ENCODE measurements at places on chromosomes 2 and 18.
A peak's percentile ranks its signal among the peaks of the same experiment; 100 is the strongest.

GRCh38 chr2:209331291-209331844 lies 92.5 kb upstream of the MAP2 start:
- peak; percentile 54 for DNase-seq

DNA sequence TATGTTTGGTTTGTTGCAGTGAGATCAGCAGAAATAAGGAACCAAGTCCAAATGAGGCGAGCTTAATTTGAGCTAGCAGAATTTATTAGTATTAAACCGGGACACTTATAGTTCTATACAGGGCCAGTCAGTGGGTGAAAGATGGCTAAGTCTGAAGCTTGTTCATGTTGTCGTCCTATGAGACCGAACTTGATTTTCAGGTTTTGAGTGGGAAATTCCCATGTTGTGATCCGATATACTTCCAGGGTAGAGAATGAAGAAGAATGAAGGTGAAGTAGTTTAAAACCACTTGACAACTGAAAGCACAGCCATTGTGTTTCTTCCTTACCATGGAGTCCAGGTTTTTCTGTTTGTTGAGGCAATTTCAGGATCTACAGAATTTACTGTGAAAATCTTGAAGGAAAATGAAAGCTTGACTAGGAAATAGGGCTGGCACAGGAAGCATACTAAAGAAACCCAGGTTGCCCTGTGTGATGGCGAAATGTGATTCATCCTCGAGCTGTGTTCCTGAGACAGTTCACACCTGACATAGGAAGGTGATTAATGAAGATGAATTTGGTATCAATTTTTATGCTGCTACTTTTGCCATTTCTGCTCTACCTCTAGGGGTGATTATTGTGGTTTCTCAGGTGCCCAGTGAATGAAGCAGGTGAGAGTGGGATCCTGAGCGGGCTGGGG lies 37.6 kb upstream of the MGAT5 start:
- DNase-seq: no peak

GRCh38 chr2:12321886-12322285 lies 394.9 kb upstream of the TRIB2 start:
- DNase-seq: peak; percentile 33

DNA sequence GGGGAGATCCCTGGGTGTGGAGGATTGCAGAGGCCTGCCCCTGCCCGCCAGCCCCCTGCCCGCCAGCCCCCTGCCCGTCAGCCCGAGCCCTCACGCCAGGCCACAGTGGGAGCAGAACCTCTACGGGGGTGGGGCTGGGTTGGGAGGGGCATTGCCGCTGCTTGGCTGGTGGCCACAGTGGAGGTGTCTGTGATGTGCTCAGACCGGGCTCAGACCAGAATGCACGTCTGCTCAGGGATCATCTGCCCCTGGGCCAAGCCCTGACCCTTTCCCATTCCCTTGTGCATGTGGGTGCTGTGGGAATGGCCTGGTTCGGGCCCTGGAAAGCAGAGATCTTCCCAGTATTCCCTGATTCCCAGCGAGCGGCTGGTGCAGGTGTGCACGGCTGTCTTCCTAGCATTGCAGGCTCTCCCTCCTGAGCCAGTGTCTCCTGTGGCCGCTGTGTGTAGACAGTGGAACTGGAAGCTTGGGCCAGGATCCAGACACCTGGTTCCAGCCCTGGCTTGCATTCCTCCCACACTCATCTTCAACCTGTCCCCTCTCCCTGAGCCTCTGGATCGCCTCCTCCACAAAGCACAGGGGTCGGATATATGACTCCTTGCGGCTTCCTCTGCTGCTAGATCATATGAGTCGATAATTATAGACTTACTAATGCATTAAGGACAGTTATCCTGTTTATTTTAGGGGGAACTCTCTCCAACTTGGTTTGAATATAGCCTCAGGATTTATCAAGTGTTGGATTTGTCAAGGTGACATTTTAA lies 161.6 kb downstream of the LDLRAD4 start:
- DNase-seq: no peak

- peak; percentile 63 for DNase-seq
Measured at GRCh38 chr2:12716032-12716281, 779 bp upstream of the TRIB2 start.

- peak; percentile 48 for DNase-seq
Measured at GRCh38 chr2:83572400-83572799, 886.7 kb downstream of the SUCLG1 start.

DNA sequence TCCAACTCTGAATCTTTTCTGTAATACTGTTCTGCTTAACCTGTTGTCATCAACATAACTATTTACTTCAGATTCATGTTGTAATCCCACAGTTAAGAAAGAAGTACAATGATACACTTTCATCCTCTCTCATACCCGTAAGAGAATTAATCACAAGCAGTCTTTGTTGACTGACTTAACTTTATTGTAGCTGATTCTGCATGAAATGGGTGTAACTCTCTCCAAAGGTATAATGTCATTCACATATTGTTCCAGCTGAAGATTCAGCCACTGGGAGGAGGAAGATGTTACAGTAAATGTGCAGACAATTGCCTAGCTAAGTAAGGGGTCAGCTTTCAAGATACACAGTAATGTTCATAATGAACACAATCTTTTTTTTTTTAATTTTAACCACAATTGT lies 13.5 kb upstream of the DSG2 start:
- DNase-seq: no peak

DNA sequence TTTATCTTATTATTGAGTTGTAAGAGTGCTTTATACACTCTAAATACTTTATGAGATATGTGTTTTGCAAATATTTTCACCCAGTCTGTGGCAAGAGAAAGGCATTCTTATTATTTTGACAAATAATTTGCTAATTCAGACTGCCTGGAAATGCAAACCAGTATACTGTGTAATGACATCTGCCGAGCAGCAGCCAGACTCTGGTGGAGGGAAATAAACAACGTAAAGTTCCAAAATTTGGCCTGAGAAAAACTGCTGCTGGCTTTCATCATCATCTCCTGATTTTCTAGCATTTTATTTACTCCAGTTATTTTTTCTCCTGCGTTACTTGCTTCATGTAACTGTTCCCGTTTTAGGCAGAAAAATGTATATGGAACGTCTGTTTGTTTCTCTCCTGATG lies 161.6 kb downstream of the RNF152 start:
- DNase-seq: no peak

DNA sequence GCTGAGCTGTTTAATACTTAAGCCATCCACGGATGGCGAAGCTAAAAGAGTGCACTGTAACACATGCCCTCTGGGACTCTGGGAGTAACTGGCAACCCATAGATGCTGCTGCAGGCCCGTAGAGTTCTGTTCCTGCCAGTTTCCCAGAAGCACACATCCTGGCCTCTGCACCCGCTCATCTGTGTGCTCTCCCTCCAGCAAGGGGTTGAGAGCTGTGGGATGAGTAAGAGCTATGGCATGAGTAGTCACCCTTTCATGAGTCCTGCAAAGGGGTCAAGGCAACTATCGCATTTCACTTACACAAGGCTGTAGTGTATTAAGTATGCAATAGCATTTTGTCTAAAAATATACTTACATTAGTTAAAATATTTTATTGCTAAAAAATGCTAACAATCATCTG lies 1341.8 kb upstream of the NXPH2 start:
- peak; percentile 86 for DNase-seq

GRCh38 chr2:51953931-51954330 lies 922.0 kb upstream of the NRXN1 start:
- DNase-seq: no peak

DNA sequence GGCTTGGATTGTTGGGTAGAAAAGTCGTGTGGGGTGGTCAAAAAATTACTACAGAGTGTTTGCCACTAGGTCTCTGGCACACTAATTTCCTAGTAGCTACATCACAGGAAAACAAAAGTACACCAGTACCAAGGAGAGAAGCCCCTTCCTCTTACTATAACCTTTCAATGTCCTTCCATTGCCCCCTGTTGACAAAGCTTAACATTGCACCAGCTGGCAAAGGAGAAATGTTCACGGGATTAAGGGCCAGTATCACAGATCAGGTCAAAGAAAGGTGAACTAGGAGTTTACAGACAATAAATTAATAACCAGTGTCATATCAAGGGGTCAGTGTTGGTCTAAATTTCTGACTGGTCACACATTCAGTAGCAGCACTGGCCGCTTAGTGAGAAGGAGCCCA lies 1139.6 kb upstream of the FAM98A start:
- DNase-seq: no peak

- peak; percentile 88 for DNase-seq
Measured at GRCh38 chr2:216777637-216778273, 82.1 kb downstream of the TNP1 start.

- peak; percentile 94 for DNase-seq
Measured at GRCh38 chr2:112877423-112877822, 33.5 kb upstream of the IL37 start.

DNA sequence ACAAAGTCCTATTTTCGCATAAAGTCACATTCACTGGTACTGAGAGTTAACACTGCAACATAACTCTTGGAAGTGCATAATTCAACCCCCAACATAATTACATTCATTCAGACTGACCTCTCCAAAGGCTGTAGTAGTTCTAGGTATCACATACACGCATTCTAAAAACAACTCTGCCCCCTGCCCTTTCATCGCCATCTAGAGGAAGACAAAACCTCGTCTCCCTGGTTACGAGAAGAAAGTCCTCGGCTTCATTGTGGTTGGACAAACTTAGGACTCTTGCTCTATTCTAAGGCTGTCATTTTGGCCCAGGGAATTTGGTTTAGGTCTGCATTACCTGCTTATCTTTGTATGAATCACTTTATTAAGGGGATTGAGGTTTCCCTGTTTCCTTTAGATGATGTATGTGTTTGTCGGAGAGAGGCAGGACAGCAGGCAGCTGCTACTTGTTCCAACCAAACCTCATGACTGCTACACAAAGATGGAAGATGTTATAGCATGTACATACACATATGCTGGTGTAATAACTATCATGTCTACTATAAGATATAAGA lies 215.4 kb upstream of the NRXN1 start:
- DNase-seq: no peak

DNA sequence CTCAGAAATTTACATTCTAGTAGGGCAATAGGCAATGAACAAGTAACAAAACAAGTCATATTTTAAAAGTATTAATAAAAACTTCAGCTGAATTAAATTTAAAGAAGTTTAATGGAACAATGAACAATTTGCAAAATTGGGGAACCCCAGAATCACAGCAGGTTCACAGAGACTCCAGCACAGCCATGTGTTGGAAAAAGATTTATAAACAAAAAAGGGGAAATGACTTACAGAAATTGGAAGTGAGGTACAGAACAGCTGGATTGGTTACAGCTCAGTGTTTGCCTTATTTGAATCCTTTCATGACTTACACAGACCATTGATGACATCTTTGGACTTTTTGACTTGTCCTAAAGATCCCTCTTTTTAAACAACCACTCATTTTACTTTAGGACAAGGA lies 179.9 kb upstream of the SCN7A start:
- DNase-seq: no peak

DNA sequence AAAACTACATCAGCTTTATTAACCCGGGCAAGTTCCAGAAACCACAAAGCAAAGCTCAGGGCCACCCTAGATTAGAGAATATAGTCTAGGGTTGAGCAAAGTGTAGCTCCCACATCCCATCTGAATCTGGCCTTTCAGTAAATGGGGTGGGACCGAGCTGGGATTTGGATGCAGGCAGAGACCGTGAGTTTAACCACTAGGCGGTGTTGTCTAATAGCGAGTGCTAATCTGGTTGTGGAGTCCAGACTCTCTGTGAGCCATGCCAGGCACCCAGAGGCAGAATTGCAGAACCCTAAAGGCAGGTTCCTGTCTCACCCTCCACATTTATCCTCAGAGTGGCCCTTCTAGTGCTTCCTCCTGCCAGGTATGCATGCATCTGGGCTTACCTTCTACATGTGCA lies 435.9 kb downstream of the TSN start:
- peak; percentile 51 for DNase-seq

- no peak for DNase-seq
Measured at GRCh38 chr2:223053484-223054192, 1.6 kb downstream of the KCNE4 start.

GRCh38 chr2:60480089-60480773 lies 73.2 kb downstream of the BCL11A start:
- DNase-seq: no peak

- no peak for DNase-seq
Measured at GRCh38 chr2:180003073-180003472, 4.0 kb downstream of the CWC22 start.

DNA sequence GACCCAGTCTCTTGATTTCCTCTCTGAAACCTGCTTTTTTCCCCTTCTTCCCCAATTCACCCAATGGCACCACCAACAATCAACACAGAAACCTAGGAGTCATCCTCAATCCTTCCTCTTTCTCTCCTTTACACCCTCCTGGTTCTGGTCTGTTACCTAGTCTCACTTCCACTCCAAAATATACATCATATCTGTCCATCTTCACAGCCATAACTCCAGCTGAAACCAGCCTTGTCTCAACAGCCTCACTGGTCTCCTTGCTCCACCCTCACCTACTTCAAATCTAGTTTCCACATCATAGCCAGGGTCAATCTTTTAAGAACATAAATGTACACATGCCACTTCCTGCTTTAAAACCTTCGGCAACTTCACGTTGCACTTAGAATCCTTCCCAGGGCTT lies 11.8 kb upstream of the TWSG1 start:
- no peak for DNase-seq

- no peak for DNase-seq
Measured at GRCh38 chr2:240903191-240904060, 2.7 kb upstream of the CROCC2 start.

GRCh38 chr2:178949584-178949983 lies 100.4 kb downstream of the CCDC141 start:
- DNase-seq: no peak
